ENCODE measurements at places on chromosomes 2 and 18.
A peak's percentile ranks its signal among the peaks of the same experiment; 100 is the strongest.

- no peak for DNase-seq
Measured at GRCh38 chr2:128215897-128216642, 102.6 kb downstream of the HS6ST1 start.

DNA sequence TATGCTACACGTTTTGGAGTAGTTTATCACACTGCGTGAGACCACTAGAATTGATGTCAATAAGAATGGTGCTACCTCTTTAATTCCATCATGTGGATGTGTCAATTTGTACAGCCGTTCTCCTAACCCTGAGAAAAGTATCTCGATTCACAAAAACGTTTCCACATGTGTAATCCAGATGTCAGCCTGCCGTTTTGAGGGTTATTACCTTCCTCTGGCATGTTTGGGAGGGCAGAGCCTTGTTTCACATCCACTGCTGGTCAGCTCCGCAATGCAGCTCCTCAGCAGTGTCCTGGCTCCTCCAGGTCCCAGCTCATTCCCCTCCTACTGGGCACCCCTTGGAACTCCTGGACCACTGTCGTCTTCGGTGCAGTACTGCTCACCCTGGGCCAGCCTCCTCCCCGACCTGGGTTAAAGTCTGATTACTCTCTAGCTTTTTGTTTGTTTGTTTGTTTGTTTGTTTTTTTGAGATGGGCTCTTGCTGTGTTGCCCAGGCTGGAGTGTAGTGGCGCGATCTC, 34.6 kb downstream of the COPS7B start:
- DNase-seq, result no peak

GRCh38 chr2:238912228-238912915, 64.5 kb downstream of the TWIST2 start:
- no peak for DNase-seq

DNA sequence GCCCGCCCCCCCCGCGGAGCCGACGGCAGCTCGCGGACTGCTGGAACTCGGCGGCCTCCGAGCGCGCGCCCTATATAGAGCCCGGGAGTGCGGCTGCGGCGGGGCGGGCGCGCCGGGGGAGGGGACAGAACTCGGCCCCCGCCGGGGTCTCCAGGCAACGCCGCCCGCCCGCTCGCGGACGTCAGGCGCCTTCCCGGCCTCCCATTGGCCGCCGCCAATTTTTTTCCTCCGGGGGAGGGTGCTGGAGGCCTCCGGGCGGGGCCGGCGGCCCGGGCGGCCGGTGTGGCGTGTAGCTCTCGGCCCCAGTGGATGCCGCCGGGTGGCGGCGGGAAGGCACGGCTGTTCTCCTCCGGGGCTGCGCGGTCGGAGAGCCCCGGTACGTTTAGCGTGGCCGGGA, at the start of gene ZFP36L2:
Gene ZFP36L2, minus strand, starts transcription at position 49 of the 397 bp plus-strand sequence. CDS start 291 bp downstream, outside the sequence.
- DNase-seq, result peak; percentile 87

- DNase-seq, result no peak
Measured at GRCh38 chr18:71678144-71678543, 866.0 kb downstream of the CBLN2 start.

DNA sequence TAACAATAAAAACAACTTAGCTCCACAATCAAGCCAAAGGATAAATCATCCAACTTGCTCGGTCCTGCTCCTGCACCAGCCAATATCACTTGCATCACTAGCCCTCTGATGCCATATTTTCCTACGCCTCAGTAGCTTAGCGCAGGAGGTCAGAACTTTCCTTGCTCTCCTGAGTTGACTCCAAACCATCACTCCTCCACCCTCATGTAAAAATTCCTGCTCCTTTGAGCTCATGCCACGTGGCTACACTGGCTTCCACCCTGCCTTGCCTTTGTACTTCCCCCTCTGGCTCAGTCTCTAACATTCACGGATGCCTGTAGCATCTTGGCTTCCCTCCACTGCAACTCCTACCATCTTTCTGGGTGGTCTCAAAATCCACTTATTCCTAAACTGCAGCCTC, 25.2 kb downstream of the AAK1 start:
- no peak for DNase-seq

DNA sequence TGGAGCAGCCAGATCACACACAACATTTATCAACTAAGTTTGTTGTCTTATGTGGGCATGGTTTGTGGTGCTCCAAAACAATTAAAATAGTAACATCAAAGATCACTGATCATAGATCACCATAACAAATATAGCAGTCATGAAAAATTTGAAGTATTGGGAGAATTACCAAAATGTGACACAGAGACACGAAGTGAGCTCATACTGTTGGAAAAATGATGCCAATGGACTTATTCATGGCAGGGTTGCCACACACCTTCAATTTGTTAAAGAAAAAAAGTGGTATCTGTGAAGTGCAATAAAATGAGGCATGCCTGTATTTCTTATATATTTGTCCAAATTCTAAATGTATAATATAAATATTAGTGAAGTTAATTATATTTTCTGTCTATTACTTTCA, 42.9 kb upstream of the CABYR start:
- DNase-seq, result no peak

- DNase-seq, result peak; percentile 57
Measured at GRCh38 chr2:9757501-9758264, 85.6 kb upstream of the TAF1B start.

DNA sequence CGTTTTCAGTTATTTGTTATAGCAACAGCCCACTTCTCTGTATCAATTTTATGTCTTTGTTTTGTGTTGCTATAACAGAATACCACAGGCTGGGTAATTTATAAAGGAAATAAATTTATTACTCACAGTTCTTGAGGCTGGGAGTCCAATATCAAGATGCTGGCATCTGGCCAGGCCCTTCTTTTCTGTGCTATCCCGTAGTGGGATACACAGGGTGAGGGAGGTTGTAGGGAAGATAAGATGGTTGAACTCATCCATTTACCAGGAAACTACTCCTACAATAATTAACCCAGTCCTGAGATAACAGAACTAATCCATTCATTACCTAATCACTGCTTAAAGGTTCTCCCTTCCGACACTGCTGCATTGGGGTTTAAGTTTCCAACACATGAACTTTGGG, 220.7 kb downstream of the TPGS2 start:
- no peak for DNase-seq

- no peak for DNase-seq
Measured at GRCh38 chr18:53544917-53545316, 679.6 kb downstream of the MBD2 start.

- DNase-seq, result no peak
Measured at GRCh38 chr18:65202091-65202490, 548.7 kb upstream of the CDH7 start.

GRCh38 chr2:63862806-63863205, 21.1 kb downstream of the UGP2 start:
- no peak for DNase-seq

DNA sequence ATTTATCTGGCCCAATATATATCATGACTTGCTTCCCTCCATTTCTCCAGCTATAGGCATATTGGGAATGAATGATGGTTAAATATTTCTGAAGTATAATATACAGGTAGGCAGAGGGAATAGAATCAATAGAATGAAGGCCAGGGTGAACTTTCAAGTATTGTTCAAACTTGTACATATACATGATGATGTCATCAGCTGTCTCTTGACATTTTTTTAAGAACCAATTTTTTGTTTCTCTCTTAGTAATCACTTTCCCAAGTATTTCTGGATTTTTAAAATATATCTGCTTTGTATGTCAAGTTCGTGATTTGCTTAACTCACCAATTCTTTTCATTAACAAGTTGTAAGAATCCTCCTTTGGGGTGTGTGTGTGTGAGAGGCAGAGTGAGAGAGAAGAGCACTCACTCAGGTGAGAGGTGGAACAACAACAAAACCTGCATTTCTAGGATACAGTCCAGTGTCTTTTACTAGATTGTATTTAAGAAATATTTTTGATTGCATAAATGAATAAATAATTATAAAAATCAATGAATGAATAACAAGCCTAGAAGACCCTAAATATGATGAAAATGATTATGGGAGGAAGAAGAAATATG, 1239.1 kb downstream of the LRP1B start:
- DNase-seq, result no peak

DNA sequence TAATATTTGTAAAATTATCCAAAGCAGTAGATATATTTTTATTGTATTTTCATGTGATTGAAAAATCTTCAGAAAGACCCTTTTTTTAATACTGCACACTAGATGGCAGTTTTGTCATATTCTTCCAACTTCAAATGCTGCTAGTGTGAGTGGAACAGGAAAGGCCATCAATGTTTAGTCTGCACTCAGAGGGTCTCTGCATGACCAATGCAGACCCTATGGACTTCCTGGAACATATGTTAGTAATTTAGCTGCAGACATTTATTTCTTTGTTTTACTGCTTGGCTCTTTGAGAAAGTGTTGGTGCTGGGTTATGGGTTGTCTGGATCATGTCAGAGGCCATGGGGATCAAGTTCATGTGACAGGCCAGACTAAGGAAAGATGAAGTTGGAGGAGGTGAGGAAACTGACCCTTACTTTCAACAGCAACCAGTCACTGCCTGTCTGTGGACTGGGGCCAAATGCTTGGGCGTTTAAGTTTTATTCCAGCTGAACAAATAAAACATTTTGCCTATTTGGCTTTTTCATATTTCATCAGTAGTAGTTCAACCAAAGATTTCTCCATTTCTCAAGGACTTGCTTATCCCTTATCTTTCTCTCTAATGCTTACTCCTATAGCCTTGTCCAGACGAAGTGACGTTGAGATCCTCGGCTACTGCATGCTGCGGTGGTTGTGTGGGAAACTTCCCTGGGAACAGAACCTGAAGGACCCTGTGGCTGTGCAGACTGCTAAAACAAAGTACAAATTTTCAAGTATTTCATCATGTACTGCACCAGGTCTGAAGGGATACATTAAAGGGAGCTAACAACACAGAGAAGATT, 84.8 kb downstream of the VRK2 start:
- peak; percentile 27 for DNase-seq

- DNase-seq, result no peak
Measured at GRCh38 chr2:143617803-143618415, 488.7 kb downstream of the ARHGAP15 start.

- DNase-seq, result no peak
Measured at GRCh38 chr2:30733876-30734520, 73.2 kb downstream of the CAPN13 start.

DNA sequence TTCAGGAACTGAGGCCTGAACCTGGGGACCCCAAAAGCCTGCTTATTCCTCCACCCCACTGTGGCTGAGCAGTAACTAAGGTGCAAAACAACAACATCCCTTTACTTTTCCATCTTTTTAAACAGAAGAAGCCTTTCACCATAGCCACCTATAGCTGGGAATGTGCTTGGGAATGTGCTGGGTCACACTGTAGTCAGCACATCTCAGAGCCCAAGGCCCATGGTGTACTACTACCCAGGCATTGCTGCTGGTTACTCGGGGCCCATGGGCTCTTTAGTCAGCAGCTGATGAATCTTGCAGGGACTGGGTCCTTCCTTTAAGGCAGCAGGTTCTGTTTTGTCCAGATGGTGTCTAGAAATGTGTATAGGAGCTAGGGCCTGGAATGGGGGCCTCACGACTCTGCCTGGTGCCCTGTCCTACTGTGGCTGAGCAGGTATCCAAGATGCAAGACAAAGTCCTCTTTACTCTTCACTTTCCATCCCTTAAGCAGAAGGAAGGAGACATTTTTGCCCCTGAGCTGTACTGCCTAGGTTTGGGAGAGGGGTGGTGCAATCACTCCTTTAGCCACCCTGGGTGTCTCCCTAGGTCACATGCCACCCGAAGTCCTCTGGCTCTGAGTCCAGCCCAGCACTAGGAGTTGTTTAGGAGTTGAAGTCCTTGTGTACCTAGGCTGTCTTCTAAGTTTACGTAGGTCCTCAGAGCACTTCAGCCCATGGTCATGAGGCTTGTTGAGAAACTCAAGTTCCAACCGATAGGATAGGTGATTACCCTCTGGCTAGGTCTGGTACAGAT, 70.1 kb downstream of the OXER1 start:
- no peak for DNase-seq

GRCh38 chr2:191728750-191729624, 51.1 kb downstream of the NABP1 start:
- DNase-seq, result no peak

DNA sequence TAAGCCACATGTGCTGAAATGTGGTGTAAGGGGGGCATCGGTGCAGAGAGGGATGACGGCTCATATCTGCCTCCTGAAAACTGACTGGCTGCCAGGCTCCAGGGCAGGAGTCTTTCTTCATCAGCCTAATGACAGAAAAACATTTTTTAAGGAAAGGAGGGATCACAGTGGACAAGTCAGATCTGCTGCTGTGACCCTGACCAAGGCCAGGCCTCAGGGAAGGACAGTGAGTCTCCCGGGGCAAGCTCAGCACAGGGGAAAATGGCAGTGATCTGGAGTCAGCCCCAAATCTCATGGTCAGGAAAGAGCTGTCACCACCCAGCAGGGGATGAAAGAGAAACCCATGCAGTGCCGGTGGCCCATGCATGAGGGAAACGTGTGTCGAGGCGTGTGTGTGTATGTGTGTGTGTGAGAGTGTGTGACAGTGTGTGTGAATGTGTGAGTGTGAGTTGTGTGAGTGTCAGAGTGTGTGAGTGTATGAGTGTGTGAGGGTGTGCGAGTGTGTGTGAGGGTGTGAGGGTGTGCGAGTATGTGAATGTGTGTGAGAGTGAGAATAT, 134.5 kb downstream of the INHBB start:
- no peak for DNase-seq

GRCh38 chr2:99337113-99338028, at the start of gene EIF5B:
TSS of gene EIF5B (plus strand) at chr2:99337389. CDS start at chr2:99337555, 166 bp downstream.
- peak; percentile 81 for DNase-seq

GRCh38 chr2:151198645-151199044, 63.0 kb downstream of the RBM43 start:
- no peak for DNase-seq

DNA sequence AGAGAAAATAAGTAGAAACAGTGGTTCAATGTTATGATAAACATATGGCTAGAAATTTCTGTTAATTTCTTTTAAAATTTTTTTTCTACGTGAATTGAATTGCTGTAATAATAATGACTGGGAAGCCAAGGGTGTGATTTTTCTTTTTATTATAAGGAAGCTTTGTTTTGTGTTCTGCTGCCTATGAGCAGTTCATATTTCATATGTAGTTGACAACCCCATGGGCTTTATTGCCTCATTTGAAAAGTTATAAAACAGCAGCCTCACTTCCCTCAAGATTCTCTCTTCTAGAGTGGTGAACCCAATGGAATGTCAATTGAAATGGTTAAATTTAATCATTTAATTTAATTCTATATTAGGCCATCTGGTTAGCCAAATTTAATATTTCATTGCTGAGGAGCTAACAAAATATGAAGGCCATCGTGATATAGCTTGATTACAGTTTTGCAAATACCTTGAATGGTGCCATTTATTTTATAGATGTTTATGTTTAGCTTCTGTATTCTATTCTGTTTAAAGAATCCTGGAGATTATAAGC, 72.6 kb upstream of the DOCK10 start:
- DNase-seq, result no peak

- no peak for DNase-seq
Measured at GRCh38 chr18:12417687-12418086, 10.0 kb downstream of the PRELID3A start.
